Stimulated activated memory B cell treated with anti-CD40 and anti-IgM and Interleukin-4, amounts not matched to agents 10 μg/mL and 1 μg/mL and 100 μg/mL, for 72 hours (primary cell): ENCODE measurements at places on chromosomes 6 and 20.

DNA sequence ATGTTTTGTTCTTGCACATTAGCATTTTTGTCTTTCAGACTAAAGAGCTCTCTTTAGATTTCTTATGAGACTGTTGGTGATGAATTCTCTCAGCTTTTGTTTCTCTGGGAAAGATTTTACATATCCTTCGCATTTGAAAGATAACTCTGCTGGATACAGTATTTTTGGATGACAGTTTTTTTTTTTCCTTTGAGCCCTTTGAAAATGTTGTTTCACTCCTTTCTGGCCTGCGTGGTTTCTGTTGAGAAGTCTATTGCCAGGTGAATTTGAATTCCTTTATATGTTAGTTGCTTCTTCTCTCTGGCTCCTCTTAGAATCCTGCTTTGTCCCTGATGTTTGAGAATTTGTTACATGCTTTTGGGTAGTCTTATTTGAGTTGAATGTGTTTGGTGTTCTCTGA is 22.2 kb upstream of the KIAA1586 start:
- no peak for ATAC-seq

DNA sequence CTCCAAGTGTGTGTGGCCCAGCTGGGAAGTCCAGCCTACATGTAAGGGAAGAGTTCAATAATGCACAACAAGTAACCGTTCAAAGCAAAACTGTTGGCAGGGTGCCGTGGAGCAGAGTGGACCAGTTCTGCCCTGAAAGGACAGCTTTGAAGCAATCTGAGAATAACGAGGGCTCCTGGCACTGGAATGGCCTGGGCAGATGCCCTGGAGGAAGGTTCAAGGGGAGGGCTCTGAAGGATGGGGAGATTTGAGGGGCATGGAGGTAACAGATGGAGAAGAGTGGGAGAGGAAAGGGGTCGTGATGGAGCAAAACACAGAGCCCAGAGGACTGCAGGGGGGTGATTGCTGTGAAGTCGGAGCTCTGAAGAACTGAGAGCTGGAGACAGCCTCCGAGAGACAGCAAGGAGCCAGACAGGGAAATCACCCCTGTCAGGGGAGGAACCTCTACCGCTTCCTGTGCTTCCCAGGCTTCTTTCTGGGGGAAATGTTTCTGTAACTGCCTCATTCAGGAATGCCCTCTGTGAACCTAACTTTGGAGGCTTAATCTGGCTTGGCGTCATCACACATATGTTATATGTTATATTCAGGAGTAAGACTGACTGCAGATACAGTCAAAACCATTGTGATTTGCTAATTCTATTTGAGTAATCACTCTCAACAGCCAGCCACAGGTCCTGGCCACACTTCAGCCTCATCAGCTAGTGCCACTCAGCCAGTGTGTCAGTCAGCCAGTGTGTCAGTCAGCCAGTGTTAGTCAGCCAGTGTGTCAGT is 41.2 kb downstream of the ZC3H12D start:
- no peak for ATAC-seq

DNA sequence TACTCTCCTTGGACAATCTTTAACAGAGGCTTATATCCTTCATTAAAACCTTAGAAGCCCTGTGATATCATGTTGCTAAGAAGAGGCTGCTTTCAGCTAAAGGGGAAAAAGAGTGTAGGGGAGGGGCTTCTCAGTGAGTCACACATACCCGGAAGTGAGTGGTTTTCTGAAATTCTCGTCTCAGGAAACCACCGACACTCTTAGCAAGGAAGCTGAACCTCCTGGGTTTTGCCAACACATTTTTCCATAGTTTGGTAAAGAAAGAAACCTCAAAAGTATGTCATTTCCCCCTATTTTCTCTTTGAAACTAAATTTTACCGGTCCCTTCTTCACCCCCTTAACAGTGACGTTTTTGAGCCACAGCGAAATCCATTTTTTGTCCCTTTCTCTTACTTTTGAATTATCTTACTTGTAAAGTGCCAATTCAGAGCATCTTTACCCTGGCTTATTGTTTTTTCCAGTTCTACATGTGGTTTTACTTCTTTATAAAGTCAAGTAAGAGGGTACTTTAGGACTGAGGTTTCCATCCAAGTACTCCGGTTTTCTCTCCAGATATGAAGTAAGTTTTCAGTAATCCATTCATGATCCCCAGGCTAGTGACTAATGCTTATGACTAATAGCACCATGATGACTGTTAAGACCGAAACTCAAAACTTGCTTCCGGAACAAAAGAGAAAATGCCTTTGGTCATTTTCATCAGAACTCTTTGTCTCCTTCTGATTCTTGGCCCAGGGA is 219.3 kb downstream of the ARHGAP18 start:
- peak; percentile 90 for ATAC-seq

- no peak for ATAC-seq
Measured at GRCh38 chr6:33699131-33699530, 12.4 kb downstream of the UQCC2 start.

GRCh38 chr6:131657222-131657621 is 20.1 kb downstream of the ENPP3 start:
- no peak for ATAC-seq

DNA sequence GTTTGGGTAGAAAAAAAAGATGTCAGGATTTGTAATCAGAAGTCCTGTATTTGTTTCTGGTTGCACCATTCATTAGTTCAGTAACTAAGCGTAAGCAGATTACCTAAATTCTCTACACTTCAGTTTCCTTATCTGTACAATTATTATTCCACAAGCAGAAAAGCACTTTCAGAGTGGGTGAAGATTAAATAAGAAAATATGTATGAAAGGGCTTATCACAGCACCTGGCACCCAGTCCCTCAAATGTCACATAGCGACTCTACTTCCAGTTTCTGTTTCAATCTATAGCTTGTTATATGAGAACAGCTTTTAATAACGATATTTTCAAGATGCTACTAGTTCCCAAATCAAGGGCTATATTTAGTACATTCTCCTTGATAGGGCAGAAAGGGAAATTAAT is 31.4 kb downstream of the RGS17 start:
- no peak for ATAC-seq

- ATAC-seq, result no peak
Measured at GRCh38 chr20:10580700-10581099, 93.1 kb downstream of the JAG1 start.

DNA sequence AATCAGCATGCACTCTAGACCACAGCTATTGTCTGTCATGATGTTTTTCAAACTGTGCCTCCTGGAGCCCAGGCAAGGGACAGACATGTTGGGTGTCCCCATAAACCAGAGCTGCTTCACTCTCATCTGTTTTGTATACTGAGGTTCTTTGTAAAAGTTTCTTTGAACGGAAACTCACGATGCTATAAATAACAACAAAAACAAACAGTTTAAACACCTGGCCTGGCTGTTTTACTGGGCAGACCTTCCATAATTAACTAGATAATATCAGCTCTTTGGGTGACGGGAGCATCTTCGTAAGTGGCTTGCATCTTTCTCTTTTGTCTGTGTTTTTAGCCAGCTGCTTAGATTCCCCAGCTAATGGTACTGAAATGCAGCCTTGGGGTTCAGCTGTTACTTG is 190.3 kb downstream of the ZDHHC14 start:
- ATAC-seq, result peak; percentile 64

GRCh38 chr20:62457098-62457497 is 18.7 kb downstream of the GATA5 start:
- ATAC-seq, result no peak

DNA sequence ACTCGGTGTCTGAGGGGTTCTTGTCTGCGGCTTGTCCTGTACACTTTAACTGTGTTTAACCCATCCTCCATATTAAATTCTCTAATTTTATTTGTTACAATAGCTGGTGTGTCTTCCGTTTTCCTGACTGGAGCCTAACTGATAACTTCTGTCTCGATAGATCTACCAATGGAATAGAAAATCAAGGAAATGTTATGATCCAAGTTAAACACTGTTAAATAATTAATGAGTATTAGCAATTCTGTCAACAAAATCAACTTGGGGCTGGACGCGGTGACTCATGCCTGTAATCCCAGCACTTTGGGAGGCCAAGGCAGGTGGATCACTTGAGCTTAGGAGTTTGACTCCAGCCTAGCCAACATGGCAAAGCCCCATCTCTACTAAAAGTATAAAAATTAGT is 81.7 kb downstream of the DNAH8 start:
- ATAC-seq, result no peak

DNA sequence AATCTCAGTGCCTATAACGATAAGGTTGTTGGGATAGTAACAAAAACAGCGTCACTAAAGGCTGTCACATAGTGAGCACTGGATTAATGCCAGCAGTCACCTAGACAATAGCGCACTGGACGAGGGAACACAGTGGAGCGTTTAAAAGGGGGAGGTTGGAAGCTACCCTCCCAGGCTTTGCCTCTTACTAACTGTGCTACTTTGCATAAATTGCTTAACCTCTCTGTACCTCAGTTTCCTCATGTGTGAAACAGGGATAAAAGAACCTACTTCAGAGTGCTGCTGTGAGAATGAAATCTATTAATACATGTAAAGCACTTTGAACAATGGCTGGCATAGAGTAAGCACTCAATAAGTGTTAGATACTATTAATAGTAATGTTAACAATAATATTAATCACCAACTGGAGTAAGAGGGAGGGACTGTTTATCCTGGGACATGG is 10.5 kb downstream of the BCL2L1 start:
- ATAC-seq, result no peak

DNA sequence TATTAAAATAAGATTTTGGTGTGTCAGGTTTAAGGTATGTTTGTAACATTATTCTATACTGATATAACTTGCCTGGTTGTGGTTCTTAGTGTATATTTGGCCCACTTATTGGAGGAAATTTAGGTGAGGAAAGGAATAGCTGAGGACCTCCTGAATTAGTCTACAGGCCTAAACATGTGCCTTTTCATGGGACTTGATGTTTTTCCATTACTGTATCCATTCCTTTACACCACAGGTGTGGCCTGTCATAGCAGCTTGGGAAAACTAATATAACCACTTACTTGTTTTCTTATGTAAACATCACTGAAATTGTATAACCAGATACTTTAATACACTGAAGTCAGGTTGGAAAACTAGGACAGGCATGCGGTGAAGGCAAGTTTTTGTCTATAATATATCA is 27.6 kb downstream of the BCKDHB start:
- no peak for ATAC-seq

GRCh38 chr20:4043796-4044195 is 28.4 kb upstream of the RNF24 start:
- ATAC-seq, result no peak

GRCh38 chr6:90610301-90610750 is 23.5 kb upstream of the MAP3K7 start:
- ATAC-seq, result no peak

DNA sequence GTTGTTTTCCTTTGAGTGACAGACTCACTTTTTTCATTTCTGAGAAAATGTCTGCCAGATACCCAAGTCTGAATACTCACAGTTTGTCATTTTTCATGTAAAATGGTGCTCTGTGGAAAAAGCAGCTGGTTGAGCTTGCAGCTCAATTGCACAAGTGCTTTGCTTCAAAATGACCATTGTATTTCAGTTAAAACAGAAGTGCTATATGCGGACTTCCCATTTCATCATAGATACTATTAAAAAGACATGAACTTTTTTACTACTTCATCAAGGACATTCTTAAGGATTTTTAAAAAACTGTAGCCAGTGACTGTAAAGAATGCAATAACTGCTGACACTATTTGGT is 61.5 kb downstream of the KCNS1 start:
- no peak for ATAC-seq

GRCh38 chr6:147046141-147046877 is 157.9 kb upstream of the STXBP5 start:
- ATAC-seq, result no peak

- no peak for ATAC-seq
Measured at GRCh38 chr6:132161283-132161682, 210.1 kb upstream of the CCN2 start.

- no peak for ATAC-seq
Measured at GRCh38 chr6:18166312-18167036, 11.3 kb downstream of the KDM1B start.

DNA sequence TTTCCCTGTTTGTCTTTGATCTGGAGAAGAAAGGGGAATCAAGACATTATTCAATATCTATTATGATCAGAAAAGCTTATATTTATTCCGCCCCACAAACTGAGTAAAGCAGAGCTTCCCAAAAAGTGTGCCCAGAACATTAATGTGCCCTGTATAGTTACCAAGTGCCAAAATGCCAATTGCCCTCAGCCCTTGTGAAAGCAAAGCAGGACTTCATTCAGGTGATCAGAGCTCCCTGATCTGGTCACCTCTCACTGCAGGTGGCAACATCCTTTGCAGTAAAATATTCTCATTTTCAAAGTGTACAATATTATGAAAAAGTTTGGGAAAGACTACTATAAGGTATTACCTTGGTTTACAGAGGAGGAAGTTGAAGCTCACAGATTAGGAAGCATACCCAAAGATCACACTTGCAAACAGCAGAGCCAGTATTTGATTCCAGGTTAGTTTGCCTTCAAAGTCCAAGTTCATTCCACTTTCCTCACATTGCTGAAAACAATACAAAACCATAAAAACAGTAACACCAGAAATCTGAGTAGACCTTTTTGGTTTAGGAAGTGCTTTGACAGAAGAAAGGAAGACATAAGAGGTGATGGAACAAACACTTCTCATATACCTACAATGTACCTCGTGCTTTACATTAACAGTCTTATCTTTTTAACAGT is 19.6 kb upstream of the GCLC start:
- ATAC-seq, result no peak

DNA sequence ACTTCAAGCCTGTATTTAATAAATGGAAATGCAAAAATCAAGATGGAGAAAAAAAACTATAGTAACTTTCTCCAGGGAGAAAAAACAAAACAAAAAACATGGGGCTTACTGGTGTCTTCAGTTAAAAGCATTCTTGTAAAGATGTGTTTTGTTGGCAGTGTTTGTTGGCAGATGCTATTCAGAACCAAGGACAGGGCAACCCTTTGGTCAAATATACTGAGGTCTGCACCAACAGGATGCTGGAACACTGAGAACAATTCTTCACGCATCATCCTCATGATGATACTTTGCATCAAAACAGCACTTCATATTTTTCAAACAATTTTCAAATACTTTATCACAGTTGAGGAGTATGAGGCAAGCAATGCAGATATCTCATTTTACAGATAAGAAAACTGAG is 63.7 kb upstream of the CBLN4 start:
- ATAC-seq, result no peak
